Kasumi-1 (cell line): ENCODE measurements at places on chromosomes 4 and X.

DNA sequence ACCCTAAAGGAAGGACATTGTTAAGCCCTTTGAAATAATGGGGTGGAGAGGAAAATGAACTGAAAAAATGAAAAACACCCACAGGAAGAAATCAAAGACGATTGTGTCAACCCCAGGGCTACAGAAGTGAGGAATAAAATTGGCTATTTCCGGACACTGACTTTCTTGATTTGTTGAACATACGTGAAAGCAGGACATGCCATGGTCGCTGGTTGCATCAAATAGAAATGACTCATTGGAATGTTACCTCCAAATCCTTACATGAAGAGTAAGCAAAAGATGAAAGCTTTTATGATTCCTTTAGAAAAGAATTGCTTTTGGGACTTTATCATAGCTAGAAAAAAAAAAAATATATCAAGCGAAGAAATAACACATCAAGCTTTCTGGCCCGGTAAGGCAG is 75.3 kb downstream of the DCUN1D4 start:
- DNase-seq: no peak

DNA sequence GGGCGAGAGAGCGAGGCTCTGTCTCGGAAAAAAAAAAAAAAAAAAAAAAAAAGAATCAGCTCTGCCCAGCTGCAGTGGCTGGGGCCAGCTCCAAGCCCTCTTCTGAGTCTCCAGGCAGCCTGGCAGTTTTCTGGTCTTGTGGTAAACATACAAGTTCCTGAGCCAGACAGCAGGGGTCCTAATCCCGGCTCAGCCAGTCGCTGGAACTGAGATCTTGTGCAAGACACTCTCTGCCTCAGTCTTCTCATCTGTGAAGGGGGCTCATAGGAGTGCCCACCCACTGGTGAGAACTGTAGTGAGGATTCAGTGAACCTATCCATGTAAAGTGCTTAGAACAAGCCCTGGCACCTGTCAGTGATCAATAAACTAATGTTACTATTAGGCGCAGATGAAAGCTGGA is 41.8 kb downstream of the C4orf50 start:
- no peak for DNase-seq

GRCh38 chr4:119087121-119087520 is 48.5 kb upstream of the MYOZ2 start:
- peak; percentile 12 for DNase-seq

DNA sequence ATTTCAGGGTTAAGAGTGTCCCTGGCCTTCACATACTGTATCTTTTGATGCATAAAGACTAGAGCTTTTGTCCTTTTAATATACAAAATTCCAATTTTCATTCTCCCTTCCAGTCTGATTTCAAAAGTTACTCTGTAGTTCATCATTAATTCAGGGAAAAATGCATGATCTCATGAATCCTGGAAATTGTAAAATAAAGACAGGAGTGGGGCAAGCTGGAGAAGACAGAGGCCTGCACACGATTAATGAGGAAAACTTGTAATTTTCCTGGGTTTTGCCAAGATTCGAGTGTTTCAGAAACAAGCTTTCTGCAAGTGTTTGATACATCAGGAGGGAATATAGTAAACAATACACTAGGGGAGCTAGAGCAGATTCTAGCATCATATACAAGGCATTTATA is 947.9 kb downstream of the FAT4 start:
- no peak for DNase-seq

GRCh38 chr4:76624241-76624681 is 189.2 kb downstream of the SHROOM3 start:
- no peak for DNase-seq

DNA sequence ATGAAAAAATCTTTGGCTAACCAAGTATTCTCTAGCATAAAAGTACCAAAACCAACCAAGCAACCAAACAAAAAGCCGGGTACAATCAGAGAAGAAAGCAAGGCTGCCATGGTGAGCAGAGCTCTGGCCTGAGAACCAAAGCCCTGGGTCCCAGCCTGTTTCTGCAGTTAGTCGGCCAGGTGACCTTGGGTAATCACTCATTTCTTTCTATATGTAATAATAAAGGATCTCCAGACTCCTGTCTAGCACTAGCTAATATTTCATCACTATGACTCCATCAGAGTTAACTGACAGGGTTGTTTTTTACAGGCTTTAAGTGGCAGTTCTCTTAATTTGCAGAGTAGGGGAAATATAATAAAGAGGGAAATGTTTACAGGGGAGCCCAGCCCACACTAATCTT is 34.0 kb upstream of the RASGEF1B start:
- DNase-seq: no peak

GRCh38 chr4:8284391-8284790 is 14.8 kb downstream of the HTRA3 start:
- DNase-seq: no peak

DNA sequence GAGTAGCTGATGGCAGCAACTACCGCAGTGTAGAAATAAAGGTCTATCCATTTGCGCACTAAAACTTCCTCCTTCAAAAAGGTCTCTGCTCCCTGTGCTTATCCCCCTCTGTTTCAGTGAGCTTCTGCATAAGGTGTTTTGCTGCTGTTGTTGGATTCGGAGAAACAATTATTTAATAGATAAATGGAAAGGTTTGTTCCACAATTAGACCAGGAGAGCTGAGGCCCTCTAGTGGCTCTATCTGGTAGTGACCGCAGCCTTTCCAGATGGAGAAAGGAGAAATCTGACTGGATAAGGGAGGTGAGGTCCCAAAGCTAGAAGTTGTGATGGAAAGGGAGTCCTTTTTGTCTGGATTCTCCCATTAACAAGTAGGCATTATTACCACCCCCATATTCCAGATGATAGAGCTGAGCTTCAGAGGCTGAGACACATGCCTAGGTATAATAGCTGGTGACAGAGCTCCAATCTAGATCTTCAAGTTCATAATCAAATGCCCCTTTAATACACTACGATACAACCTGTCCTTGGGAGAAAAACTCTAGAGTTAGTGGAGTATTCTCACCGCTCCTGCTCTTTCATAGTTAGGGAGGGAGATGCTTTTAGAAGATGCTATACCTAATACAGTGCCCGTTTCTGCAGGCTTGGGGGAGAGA is 5.1 kb upstream of the GABRQ start:
- DNase-seq: peak; percentile 35

- DNase-seq: no peak
Observed at GRCh38 chrX:30230395-30230794, at the start of gene MAGEB3. Gene MAGEB3, plus strand, starts transcription at chrX:30230657. Its CDS starts 5,268 bp downstream, at chrX:30235925.

DNA sequence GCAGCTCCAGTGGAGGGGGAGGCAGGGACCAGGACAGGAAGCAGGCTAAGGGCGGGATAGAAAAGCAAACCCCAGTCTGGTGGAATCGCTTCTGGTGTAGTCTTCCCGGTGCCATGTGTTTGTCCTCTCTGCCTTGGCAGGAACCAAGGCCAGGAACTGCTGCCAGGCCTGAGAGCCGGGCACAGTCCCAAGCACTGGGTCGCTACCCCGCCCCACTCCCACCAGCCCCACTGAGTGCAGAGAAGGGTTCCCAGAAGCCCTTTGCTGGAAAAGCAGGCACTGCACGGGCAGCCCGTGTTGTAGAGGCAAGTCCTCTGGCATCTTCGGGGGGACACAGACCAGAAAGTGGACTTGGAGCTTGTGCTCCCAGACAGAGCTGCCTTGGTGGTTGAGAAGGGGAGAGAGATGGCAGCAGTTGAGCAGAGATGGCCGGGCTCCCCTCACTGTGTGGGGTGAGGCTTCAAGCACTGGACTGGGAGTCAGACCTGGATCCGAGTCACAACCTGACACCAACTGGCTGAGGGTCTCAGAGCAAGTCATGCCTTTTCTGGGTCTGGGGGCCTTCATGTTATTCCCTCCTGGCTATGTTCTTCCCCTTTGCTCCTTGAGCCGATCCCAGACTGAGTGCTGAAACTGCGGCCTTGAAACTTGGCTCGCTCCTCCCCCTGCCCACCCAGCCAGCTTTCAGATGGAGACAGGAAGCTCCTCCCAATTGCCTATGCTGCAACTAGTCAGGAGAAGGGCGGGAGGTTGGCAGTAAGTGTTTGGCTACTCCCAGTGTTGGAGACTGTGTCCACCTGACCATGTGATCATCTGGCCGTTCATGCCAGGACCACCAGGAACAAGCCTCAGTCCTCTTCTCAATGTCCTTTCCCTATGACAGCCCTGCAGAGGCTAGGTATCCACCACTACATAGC is 59.7 kb upstream of the MTM1 start:
- DNase-seq: no peak

GRCh38 chr4:188876881-188877280 is 737.6 kb downstream of the TRIML1 start:
- DNase-seq: no peak
